Activated CD4-positive, alpha-beta T cell treated with anti-CD3 and anti-CD28 coated beads, Interleukin-10, Interleukin-2, amounts not matched to agents 100 ng/mL and 50 ng/mL, durations not matched to agents 16 hours and 8 hours (primary cell): ENCODE measurements at places on chromosomes 1 and 21.

DNA sequence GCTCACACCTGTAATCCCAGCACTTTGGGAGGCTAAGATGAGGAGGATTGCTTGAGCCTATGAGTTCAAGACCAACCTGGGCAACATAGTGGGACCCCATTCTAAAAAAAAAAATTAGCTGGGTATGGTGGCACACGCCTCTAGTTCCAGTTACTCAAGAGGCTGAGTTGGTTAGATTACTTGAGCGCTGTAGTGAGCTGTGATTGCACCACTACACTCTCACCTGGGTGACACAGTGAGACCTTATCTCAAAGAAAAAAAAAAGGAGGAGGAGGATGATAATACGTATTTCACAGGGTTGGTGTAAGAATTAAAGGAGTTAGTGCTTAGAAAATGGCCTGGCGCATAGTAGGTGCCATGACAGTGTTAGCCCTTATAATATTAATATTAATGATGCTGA is 144.1 kb downstream of the PLXNA2 start:
- no peak for DNase-seq

DNA sequence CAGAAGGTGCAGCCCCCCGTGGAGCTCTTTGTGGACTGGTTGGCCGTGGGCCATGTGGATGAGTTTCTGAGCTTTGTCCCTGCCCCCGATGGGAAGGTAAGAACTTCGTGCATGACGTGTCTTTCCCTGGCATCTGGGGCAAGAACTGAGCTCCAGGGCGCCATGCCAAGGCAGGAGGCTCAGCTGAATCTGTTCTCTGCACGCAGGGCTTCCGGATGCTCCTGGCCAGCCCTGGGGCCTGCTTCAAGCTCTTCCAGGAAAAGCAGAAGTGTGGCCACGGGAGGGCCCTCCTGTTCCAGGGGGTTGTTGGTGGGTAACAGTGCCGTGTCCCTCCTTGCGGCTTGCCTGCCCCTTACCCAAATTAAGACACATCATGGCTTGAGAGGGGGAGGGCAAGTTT is 27.7 kb downstream of the PADI3 start:
- no peak for DNase-seq

DNA sequence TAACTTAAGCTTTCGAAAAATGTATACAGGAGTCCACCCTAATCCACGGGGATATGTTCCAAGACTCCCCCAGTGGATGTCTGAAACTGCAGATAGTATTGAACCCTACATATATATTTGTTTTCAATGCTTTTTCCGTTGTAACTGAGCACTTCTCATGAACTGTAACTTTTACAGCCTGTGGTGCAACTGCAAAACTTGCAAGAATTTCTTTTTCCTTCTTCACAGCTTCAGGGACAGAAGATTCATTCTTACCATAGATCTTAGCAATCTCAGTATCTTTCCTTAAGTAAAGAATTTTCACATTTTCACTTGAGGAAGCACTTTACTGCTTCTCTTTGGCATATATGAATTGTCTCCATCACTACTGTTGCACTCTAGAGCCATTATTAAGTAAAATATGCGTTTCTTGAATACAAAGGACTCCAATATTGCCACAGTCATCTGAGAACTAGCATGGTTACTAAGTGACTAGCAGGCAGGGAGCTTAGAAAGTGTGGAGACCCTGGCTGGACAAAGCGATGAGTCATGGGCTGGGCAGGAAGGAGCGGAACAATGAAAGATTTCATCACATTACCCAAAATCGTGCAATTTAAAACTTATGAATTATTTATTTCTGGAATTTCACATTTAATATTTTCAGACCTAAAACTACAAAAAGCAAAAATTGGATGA is 14.1 kb downstream of the DPYD start:
- DNase-seq, result no peak

- DNase-seq, result no peak
Measured at GRCh38 chr1:3745590-3746381, 6.5 kb upstream of the CCDC27 start.

- DNase-seq, result no peak
Measured at GRCh38 chr1:91617285-91617765, 116.7 kb downstream of the CDC7 start.
